ENCODE measurements at places on chromosomes 6 and 20.

GRCh38 chr6:41568585-41569384 lies 22.6 kb downstream of the FOXP4 start:
- DNase-seq, result no peak

- no peak for DNase-seq
Observed at GRCh38 chr6:10138917-10139316, 276.0 kb downstream of the TFAP2A start.

- no peak for DNase-seq
Observed at GRCh38 chr6:154715446-154715845, 17.8 kb upstream of the SCAF8 start.

DNA sequence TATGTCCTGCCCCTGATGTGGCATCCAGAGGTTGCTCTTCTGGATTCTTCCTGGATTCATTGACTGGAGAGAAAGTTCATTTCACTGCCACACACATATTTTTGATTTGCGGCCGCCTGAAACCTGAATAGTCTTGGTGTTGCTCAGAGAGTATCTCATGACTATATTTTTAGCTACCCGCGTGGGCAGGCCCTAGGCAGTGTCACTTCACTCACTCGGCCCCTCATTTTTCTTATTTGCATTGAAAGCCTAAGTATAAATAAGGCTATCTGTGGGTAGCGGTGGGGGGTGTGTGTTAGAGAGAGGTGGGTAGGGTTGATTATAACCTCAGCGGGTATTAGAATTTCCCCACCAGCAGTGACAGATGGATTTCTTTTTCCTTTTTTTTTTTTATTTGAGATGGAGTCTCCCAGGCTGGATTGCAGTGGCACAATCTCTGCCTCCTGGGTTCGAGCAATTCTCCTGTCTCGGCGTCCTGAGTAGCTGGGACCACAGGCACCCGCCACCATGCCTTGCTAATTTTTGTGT lies 113.5 kb downstream of the JARID2 start:
- DNase-seq, result no peak

DNA sequence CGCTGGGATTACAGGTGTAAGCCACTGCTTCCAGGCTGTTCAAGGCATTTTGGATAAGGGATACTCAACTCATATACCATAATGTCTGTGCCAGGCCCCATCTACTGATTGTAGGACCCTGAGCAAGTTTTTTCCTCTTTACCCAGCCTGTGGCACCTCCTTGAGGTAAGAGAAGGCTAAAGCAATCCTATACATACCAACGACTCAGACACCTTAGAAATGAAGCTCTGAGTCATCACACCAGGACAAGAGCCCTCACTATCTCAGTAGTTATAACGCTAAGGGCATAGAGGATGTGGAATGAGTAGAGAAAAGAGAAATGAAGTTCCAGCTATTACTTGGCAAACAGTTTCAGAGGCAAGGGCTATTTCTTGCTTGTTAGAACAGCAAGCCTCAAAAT lies 16.9 kb downstream of the NDRG3 start:
- DNase-seq, result no peak

GRCh38 chr6:107246972-107247615 lies 131.8 kb upstream of the BEND3 start:
- DNase-seq, result no peak

DNA sequence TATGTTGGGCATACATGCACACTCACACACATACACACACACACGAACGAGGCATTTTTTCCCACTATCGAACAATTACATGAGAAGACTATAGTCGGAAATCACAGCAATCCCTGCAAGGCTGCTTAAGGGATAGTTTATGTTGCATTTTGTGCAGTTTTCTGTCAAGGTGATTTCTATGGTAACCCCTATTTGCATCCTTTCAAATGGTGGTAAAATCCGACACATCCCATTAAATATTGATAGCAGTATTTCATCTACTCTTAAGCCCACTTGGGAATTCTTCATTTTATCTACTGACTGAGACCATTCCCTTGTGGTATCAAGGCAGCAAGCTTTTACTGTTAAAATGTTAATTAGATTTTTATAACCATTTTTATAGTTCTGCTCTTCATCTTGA lies 457.8 kb downstream of the HACE1 start:
- no peak for DNase-seq

DNA sequence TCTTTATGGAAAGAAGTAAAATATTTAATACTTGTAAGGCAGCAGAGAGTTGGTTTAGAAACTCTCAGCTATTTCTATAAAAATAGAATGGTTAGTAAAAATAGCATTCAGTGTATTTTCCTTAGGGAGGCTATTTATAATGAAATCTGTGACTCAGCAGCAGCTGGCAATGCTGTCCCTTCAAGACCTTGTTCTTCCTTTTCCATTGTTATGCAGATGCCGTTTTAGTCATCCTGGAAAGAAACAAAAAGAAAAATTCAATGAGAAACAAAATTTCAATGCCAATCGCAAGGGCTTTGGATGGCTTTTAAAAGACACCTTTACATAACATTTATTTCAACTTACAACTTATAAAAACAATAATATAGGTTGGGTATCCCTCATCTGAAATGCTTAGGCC lies 17.5 kb downstream of the MPC1 start:
- no peak for DNase-seq

DNA sequence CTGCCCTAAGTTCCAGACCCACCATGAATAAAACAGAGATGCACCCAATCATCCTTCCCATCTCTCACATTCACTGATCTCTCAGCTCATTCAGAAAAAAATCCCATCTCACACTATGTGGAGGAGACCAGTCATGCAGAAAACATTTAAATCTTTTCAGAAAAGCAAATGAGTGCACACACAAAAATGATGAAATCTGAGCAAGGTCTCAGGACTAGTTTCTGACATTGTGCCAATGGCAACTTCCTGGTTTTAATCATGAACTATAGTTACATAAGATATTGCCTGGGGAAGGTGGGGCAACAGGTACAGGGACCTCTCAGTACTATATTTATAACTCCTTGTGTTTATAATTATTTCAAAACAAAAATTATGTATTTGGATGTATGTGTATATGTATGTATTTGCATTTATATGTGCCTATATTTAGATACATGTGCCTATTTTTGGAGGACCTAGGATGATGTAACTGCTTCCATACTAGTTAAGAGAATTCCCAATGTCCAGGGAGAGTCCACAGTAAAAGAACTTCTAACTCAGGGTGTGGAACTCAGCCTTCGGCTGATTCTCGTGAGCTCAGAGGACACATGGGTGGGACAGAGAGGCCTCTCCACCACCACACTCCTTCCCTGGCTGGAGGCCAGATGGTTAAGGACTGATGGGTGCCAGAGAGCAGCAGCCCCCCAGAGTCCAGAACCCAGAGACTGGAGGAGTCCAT lies 71.7 kb upstream of the MAP3K4 start:
- DNase-seq, result no peak

DNA sequence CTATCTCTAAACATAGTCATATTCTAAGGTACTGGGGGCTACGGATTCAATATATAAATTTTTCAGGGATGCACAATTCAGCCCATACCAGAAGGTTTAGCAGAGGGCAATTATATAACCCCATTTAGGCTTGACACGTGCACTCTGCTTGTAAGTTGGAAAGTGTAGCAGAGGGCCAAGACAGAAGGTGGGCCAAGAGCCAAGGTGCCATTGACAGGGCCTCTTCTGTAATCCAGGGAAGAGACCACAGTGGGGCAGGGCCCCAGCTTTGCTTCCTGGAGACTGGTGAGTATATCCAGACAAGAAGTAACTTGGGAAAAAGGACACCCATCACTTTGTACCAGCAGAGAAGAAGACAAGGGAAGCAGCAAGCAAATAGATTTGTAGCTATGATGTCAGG lies 672.4 kb upstream of the MARCKS start:
- no peak for DNase-seq

DNA sequence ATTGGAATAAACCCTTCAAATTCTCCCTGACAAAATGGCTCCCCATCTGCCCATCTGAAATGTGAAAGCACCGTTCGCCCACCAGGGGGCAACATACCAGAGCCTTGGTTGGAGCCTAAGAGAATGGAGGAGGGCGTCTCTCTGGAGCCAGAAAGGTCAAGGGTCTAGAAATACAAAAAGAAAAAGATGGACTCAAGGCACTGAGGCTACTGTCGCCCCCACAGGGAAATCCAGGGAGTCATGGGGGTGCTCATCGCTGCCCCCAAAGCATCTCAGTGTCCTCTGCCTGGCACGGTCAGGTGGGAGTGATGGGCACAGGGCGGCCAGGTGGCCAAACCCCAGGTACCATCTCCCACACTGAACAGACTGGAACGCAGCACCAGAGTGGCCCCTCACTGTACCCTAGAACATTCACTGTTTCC lies 136.3 kb downstream of the ZMYND8 start:
- peak; percentile 29 for DNase-seq

- DNase-seq, result no peak
Observed at GRCh38 chr6:159418997-159419396, 249.8 kb downstream of the FNDC1 start.

- no peak for DNase-seq
Observed at GRCh38 chr20:36676701-36677421, 30.9 kb upstream of the SLA2 start.

GRCh38 chr6:112298816-112299281 lies 44.5 kb upstream of the LAMA4 start:
- DNase-seq, result no peak

DNA sequence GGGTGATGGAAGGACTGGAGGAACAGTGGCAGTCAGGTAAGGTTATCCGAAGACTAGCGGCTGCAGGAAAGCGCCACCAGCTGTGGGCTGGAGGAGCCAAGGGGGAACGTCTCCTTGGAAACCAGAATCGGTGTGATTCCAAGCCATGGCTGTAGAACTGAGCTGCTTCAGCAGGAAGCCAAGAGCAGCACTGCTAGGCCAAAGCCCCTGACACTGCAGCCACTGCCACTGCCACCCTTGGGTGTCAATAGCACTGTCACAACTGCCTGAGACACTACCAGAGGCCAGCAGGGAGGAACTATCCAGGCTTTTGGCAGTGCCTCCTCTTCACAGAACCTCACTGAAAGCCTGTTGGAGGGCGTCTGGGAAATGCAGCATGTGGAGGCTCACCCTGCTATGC lies 289.6 kb upstream of the SUPT3H start:
- no peak for DNase-seq

- DNase-seq, result no peak
Observed at GRCh38 chr6:63814459-63814858, 178.9 kb downstream of the PHF3 start.

DNA sequence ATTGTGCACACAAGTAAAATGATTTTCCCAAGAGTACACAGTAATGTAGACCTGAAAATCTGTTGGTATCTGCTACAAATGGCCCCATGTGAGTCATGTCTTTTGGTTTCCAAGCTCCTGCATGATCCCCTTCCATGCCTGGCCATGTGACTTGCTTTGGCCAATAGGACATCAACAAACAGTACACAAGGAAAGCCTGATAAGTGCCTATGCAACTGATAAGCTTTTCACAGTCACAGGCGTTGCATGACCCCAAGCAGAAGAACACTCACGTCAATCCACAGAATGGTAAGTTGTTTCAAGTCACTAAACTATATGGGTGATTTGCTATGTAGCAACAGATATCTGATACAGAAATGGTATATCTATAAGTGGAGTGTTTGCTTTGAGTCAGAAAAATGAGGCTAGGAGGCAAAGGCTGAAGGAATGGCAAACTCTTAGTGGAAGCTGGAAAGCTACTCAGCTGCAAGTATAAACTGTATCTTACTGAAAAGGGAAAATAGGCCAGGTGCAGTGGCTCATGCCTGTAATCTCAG lies 160.1 kb upstream of the BEND3 start:
- no peak for DNase-seq

DNA sequence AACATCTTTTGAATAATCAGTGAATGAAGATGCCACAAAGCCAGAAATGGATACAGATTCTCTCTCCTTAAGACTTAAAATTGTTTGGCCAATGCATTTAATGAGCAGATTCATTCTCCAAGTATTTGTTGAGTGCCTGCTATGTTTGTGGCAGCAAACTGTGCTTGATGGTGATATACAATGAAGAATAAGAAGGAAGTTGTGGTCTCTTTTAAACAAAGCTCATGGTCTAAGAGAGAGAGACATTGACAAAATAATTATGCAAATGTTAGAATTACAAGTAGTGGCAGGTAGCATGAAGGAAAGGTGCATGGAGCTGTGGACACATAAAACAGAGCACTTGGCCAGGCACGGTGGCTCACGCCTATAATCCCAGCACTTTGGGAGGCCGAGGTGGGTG lies 28.3 kb downstream of the NFATC2 start:
- no peak for DNase-seq

DNA sequence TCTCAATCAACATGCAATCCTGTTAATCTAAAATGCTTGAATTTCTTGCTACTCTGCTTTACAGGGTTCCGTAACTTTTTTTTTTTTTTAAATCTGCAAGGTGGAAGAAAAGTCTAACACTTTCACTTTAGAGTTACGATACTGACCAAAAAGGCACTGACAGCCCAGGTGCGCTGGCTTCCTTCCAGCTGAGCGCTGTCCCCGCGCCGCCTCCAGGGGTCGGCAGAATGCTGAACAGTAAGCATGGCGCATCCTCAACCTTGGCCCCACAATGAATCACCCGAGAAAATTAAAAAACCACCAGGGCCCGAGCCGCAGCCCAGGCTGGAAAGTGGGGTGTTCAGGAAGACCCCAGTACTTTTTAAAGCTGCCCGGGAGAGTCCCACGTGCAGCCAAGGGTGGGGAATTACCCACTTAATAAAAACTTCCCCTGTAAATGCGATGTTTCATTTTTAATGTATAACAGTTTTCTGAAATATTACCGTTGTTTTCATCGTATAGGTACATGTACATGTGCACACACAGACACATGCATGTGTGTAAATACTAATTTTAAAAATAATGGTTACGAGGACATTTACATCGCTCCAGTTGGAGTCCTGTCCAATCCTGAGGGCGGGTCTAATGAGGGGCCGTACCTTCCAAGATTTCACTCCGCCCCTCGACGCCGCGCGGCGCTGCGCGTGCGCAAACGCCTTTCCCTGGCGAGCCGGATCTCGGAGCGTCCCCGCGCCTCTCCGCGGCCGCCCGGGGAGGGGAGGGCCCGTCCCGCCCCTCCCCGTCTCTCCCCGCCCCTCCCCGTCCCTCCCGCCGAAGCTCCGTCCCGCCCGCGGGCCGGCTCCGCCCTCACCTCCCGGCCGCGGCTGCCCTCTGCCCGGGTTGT lies at the start of gene GINM1:
Gene GINM1, plus strand, starts transcription at position 849 of the 883 bp plus-strand sequence. CDS start 40 bp downstream, outside the sequence.
- DNase-seq, result peak; percentile 97

- DNase-seq, result no peak
Observed at GRCh38 chr6:75084872-75085381, 120.9 kb downstream of the COL12A1 start.

DNA sequence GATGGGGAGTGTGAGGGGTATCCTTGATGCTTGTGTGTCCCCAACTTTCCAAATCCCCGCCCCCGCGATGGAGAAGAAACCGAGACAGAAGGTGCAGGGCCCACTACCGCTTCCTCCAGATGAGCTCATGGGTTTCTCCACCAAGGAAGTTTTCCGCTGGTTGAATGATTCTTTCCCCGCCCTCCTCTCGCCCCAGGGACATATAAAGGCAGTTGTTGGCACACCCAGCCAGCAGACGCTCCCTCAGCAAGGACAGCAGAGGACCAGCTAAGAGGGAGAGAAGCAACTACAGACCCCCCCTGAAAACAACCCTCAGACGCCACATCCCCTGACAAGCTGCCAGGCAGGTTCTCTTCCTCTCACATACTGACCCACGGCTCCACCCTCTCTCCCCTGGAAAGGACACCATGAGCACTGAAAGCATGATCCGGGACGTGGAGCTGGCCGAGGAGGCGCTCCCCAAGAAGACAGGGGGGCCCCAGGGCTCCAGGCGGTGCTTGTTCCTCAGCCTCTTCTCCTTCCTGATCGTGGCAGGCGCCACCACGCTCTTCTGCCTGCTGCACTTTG lies at the start of gene TNF:
Gene TNF, plus strand, starts transcription at position 231 of the 567 bp plus-strand sequence. Its CDS starts 177 bp downstream, at position 408.
- DNase-seq, result peak; percentile 89

Data from naive thymus-derived CD4-positive, alpha-beta T cell (primary cell).